MCF 10A (cell line): ENCODE measurements at places on chromosomes 5 and 9.

DNA sequence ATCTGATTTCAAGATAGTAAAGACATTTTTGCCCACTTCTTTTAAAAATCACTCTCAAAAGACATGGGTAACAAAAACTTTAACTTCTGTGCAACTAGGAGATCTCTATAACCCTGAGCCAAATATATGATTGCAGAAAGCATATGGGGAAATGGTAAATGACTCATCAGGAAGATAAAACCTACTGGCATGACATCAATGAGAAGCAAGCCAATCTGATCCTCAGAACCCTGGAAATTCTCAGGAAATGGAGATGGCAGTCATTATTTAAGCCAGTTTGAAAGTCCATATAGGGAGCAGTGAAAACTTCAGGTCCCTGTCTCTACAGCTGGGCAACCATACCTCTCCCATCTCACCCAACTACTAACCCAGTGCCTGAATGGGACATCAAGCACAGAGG lies 249.7 kb upstream of the NREP start:
- peak; percentile 61 for DNase-seq

GRCh38 chr5:126755593-126755992 lies 21.3 kb upstream of the LMNB1 start:
- no peak for DNase-seq

DNA sequence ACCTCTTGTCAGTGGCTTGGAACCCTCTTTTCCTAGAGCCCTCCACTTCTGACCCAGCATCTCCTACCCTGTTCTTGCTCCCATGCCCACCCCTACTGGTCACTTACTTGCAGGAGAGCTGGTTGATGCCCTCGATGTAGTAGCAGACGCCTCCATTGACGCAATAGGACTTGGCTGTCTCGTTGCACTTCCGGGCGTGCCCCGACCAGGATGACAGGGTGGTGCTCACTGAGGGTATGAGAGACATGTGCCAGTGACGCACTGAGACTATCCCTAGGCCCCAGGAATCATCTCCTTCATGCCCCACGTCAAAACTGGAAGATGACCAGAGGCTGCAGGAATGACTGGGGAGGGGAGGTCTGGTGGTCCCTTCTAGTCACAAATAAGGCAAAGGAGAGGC lies 76.0 kb downstream of the PSD2 start:
- DNase-seq = peak; percentile 67

- no peak for DNase-seq
Observed at GRCh38 chr9:110278080-110278707, 21.9 kb upstream of the TXN start.

- DNase-seq = no peak
Observed at GRCh38 chr5:151125421-151125820, 32.2 kb downstream of the ANXA6 start.

- DNase-seq = no peak
Observed at GRCh38 chr9:1938675-1939170, 76.4 kb upstream of the SMARCA2 start.

DNA sequence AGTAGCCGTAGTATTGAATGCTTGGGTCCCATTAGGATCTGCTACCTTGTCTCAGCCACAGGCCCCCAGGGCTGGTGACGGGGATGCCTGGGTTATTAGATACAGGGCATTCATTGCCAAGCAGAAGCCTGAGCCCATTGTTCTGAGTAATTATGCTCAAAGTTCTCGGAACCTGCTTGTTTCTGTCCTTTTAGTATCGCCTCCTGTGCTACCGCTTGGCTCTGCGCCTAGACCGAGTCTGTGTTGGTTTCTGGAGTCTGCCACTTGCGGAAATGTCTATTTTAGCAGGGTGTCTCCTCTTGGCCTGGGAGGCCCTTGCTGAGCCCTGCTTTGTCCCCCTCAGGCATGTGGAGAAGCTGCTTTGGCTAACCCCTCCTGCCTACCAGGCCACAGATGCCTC lies 506.1 kb downstream of the BNC2 start:
- no peak for DNase-seq

DNA sequence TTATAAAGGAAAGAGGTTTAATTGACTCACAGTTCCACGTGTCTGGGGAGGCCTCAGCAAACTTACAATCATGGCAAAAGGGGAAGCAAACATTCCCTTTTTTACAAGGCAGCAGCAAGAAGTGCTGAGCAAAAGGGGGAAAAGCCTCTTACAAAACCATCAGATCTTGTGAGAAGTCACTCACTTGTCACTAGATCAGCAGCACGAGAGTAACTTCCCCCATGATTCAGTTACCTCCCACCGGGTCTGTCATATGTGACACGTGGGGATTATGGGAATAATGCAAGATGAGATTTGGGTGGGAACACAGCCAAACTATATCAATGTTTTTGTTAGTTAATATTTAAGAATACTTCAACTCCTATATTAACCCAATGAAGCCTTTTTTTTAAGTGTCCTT lies 275.2 kb upstream of the CDH9 start:
- DNase-seq = no peak

- no peak for DNase-seq
Observed at GRCh38 chr5:144162686-144163085, 7.8 kb downstream of the YIPF5 start.

GRCh38 chr5:469752-470483 lies 26.9 kb downstream of the EXOC3 start:
- no peak for DNase-seq

DNA sequence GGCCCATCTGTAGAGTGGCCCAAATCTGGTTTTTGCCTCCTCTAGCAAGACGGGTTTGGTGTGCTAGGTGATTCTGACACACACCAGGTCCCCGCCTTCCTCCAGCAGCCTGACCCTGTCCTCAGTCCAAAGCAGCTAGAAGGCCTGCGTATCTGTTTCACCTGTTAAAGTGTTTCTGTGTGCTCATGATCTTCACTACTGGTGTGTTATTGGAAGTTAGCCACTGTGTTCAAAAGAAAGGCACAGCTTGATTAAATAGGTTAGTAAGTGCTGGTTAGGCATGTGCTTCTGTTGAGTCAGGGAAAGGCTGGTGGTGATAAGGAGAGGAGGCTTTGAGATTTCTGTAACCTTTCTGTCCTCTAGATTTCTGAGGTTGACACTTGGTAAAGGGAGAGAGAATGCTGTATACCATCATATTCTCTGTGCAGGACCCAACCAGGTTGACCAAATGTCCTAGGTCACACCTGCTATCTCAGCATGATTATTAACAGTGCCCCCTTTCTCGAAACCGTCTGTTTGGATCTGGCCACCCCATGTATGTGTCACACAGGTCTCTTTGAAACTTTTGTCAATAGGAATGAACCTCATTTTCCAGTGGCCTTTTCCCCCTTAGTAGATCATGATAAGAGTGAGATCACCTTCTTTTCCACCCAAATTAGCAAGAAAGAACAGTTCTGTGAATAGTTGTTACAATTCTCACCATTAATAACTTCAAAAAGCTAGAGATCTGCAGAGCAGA lies 58.8 kb downstream of the ARHGAP26 start:
- DNase-seq = no peak
